ENCODE measurements at places on chromosomes 2 and 18.

DNA sequence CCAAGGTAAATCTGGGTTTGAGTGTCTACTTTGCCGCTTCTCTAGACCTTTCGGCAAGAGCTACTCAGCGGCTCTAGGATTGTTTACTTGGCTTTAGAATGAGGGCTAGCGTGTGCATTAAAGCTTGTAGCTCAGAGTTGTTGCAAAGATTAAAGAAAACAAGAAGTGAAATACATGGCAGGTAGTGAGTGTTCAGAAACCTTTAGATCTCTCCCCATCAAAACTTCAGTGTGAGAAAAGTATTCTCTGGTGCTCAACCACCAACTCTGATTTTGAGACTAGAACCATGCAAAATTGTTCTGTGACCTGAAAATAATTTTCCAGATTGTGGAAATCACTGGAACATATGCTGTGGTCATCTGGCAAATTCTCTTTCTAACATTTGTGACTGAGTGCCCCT, 512.0 kb downstream of the CMPK2 start:
- DNase-seq, result no peak

- DNase-seq, result no peak
These were observed 143.3 kb upstream of the BCL2L11 start for GRCh38 chr2:110977403-110977802.

GRCh38 chr2:104901037-104901881, 47.3 kb downstream of the POU3F3 start:
- DNase-seq, result no peak

- no peak for DNase-seq
These were observed 32.3 kb downstream of the KLHL29 start for GRCh38 chr2:23417310-23417709.

GRCh38 chr2:58046335-58046584, 346 bp upstream of the VRK2 start:
- no peak for DNase-seq

- no peak for DNase-seq
These were observed 25.0 kb downstream of the ACMSD start for GRCh38 chr2:134863446-134863845.

GRCh38 chr2:98263362-98263761, 82.9 kb upstream of the CNGA3 start:
- no peak for DNase-seq

DNA sequence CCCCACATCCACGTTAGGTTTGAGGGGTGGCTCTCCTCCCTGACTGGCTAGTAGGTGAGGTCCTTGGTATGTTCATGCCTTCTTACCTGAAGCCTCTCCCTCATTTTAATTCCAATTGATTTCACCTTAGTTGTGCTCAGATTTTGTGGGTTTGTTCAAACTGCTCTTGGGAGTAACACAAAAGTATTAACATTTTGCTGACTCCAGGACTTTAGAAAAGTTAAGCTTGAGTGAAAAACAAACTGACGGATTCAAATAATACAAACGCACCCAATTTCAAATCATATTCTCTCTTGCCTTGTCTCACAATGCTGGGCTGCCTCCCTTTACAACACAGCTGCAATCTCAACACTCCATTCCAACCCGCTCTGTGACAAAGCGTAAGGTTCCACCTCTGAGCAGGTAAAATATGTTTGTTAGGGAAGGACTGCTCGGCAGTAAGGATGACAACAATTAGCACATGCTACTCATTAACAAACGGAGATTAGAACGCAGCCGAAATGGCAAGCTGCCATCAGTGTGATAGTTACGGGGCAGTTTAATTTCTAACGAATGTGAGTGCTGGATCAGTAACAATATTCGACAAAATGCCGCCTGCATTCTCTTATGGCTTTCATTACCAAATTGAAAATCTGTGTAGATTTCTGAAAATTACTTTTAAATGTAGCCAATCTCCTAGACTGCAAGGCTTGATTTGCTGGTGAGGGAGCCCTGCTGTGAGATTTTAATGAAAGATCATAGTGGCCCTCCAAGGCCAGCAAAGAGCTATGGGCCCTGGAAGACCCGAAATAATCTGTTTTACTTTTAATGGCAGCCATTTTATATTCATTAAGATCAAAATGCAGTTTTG, 730.6 kb upstream of the FANCL start:
- no peak for DNase-seq

DNA sequence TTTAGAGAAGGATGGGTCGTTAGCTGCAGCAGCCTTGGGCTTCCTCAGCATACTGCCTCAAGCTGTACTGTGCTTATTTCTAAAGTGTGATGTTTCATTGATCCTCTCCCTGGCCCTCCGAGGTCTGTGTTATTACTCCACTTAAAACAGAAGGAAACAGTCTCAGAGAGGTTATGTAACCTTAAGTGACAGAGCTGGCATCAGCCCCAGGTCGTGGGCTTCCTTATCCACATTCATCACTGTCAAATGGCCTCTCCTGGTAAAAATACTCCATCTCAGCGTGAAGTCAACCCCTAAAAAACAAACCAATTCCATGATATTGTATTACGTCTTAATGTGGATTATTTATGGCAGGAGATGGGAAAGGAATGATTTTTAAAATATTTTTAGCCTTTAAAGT, 153.3 kb upstream of the NOSTRIN start:
- no peak for DNase-seq

- no peak for DNase-seq
These were observed 226.4 kb upstream of the SALL3 start for GRCh38 chr18:78753240-78753639.
